Activated naive CD8-positive, alpha-beta T cell treated with anti-CD3 and anti-CD28 coated beads, Interleukin-2, amount 10 ng/mL, durations not matched to agents 7 days and 5 days (primary cell): ENCODE measurements at places on chromosomes 3 and 15. TPM values are rescaled to one million over a fixed set of nuclear protein-coding genes. Genes with fewer than 3 reads are reported as not detected.

GRCh38 chr3:11564577-11565001, 79.1 kb downstream of the VGLL4 start:
- H3K27ac ChIP-seq: no peak overlapping the region
- H3K27me3 ChIP-seq: no peaks in the 10 kb centered on the region
- H3K4me3 ChIP-seq: no peak overlapping the region
- peaks cover 3% of the 10 kb centered on the region for H3K36me3 ChIP-seq
- no peaks in the 10 kb centered on the region for H3K4me1 ChIP-seq

The DUOXA1 gene
- 0.68 TPM for total RNA-seq

GRCh38 chr15:28980709-28981350, 95.1 kb downstream of the APBA2 start:
- H3K27me3 ChIP-seq: no peaks in the 10 kb centered on the region
- H3K4me1 ChIP-seq: peaks cover 27% of the 10 kb centered on the region
- peaks cover 4% of the 10 kb centered on the region for H3K36me3 ChIP-seq

The KATNBL1 gene
- 49.5 TPM for total RNA-seq

GRCh38 chr15:52164631-52165265, 26.4 kb downstream of the GNB5 start:
- peaks cover 12% of the 10 kb centered on the region for H3K4me1 ChIP-seq
- no peak for DNase-seq
- no peak overlapping the region for H3K4me3 ChIP-seq
- H3K36me3 ChIP-seq: peaks cover 12% of the 10 kb centered on the region

The FOXL2 gene
- total RNA-seq: not detected

The CASR gene
- total RNA-seq: not detected
